Activated CD8-positive, alpha-beta memory T cell treated with anti-CD3 and anti-CD28 coated beads for 24 hours (primary cell): ENCODE measurements at places on chromosomes 1 and 21.
A peak's percentile ranks its signal among the peaks of the same experiment; 100 is the strongest.

- DNase-seq: no peak
These were observed 13.5 kb downstream of the GORAB start for GRCh38 chr1:170545476-170545875.

DNA sequence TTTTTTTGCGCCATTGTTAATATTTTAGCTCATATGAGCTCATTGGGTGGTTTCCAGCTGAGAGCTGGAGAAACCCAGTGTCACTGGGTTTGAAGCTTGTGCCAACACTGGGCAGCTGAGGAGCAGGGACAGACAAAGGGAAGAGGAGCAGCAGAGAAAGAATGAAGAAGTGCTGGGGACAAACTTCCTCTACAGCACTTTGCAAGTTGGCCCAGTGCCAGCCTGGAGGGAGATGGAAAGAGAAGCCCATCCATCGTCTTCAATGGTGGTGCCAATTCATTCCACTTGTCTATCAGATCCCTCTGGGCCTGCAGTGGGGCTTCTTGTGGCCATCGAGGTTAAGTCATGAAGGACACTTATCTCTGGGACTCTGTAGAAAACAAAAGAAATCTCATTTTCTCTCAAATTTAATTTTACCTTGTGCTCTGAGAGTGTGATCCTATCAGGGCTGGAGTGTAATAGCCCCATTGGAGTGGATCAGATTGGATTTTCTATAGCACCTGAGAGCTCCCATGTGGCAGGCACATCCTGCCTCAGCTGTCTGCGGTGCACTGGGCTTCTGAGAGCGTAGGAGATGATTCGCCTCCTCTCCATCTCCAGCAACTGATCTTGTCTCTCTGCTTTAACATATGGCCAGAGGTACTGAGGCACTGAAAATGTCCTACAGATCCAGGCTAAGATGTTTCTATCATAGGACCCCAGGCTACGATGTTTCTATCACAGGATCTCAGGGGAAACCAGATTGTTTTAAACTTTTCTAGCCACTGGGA, 114.7 kb downstream of the TNR start:
- no peak for DNase-seq

- DNase-seq: peak; percentile 89
These were observed 63.2 kb downstream of the CD247 start for GRCh38 chr1:167454894-167455785.

DNA sequence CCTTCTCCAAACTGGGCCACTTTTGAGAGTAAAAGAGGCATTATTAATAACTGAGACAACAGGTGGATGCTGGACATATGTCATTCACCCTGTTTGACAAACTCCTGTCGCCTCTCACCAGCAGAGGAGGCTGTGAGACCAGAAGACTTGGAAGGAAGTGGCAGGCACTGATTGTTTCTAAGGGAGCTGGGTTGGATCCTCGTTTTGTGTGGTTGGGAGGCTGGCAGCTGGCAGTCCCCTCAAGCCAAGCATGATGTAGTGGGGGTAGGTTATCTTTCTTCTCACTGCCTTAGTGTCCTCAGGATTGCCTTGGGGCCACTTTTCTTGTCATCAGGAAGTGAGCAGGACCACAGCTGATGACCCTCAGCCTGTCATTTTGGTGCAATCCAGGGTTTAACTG, 86.5 kb upstream of the KCNJ15 start:
- DNase-seq: no peak

DNA sequence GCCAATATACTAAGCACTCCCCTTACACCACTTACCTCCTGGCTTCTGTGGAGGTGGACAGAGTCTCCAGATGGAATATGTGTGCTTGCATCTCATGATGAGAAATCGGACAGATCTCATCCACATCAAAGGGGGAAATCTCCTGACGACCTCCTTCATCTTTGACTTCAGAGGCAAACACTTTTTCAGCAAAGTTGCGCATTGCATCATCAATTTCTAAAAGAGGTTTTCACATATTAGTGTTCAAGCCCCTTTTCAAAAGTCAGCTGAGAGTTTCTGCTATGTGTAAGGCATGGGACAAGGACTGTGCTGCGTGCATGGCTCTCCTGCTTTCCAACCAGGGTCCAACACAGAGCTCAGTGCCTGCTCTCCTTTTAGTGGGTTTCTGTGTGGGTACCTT, 6.8 kb downstream of the AMPD1 start:
- no peak for DNase-seq

DNA sequence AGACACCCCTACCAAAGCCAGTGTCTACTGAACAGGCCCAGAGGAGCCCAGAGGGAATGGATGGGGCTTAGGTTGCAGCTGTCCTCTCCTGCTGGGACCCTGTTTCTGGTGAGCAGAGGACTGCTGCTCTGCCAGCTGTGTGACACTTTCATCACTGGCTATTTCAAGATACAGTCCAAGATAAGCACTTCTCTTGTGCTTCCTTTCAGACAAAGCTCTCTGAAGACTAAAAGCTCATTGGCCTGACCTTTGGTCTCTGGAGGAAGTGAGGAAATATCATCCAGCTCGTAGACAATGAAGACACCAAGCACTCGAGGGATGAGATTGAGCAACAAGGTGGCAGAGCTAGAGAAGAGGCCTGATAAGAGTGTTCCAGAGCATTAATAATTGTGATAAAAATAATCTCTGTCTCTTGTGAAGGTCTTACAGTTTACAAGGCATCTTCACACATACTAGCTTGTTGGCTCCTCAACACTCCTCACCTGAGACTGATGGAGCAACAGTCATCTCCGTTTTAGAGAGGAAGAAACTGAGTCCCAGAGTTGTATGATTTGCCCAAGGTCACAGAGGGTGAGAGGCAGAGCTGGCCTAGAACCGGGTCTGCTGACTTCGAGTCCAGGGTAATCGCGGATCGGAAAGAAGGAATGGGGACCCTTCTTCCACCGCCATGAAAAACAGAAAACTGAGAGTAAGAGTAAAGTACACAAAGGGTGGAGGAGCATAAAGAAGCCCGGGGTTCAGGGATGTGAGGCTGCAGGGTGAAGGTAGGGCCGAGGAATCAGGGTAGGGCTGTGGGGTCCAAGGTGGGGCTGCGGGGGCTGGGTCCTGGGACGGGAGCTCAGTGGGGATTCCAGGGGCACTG, 666 bp downstream of the PAFAH2 start:
- no peak for DNase-seq

- DNase-seq: no peak
These were observed 87.0 kb upstream of the IRF2BP2 start for GRCh38 chr1:234697015-234697414.

DNA sequence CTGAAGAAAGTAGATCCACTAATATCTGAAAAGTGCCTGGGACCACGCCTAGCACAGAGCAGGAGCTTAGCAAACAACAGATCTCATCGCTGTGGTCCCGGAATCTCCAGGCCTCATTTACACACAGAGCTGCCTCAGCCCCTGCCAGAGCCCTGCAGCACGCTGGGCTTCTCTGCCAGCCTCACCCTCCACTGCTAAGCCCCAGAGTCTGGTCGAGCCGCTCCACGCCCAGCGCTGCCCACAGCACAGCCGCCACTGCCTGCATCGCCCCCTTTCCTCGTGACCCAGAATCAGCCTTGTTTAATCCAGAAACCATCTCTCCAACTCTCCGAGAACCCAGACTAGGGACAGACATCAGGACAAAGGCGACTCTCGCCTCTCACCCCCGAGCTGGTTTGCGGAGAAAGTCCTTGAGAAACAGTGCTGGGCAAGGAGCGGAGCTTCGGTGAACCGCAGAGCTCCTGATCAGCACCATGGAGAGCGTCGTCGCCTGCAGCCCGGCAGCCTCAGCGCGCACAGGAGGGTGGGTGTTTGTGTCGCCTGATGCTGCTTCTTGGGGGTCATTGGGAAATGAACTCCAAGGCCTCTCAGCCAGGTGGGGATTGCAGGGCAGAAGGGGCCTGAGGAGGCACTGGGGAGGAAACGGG, 145.1 kb downstream of the NPHP4 start:
- no peak for DNase-seq

- no peak for DNase-seq
These were observed 712.0 kb upstream of the PRMT6 start for GRCh38 chr1:106344494-106344893.

GRCh38 chr1:171740987-171741871, 636 bp downstream of the VAMP4 start:
- DNase-seq: peak; percentile 66

- no peak for DNase-seq
These were observed 25.6 kb upstream of the CNN3 start for GRCh38 chr1:94952539-94952938.

- peak; percentile 82 for DNase-seq
These were observed 4.2 kb upstream of the IL19 start for GRCh38 chr1:206766251-206766856.

DNA sequence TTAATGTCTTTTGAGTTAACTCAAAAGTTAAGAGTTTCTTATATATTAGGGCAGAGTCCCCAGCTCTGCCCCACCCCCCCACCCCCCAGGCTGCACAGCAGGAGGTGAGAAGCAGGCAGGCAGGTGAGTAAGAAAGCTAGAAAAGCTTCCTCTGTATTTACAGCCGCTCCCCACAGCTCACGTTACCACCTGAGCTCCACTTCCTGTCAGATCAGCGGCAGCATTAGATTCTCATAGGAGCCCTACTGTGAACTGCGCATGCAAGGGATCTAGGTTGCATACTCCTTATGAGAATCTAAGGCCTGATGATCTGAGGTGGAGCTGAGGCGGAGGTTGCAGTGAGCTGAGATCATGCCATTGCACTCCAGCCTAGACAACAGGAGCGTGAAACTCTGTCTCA, 81.9 kb downstream of the SIM2 start:
- DNase-seq: no peak

GRCh38 chr21:34526618-34527290, 14.7 kb upstream of the KCNE1 start:
- DNase-seq: peak; percentile 74

GRCh38 chr1:3466366-3467075, 12.1 kb downstream of the ARHGEF16 start:
- no peak for DNase-seq

- no peak for DNase-seq
These were observed 2.8 kb downstream of the CERS2 start for GRCh38 chr1:150971583-150972416.

DNA sequence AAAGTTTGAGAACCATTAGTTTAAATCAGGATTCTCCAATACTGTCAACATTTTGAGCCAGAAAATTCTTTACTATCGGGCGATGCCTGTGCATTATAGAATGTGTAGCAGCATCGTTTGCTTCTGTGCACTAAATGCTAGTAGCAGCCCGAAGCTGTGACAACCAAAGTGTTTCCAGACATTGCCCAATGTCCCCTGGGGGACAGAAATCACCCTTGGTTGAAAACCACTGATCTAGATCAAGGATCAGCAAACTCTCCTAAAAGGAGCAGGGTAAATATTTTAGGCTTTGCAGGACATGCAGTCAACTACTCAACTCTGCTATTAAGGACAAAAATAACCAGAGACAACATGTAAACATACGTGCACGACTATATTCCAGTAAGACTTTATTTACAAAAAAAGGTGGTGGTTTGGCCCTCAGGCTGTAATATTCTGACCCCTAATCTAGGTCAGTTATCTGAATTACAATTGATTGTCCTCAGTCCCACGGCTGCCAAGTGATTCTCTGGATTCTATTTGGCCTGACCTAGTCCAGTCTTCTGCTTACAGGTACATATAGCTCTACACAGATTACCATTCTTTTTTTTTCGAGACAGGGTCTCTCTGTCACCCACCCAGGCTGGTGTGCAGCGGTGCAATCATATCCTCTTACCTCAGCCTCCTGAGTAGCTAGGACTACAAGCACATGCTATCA, 10.6 kb downstream of the FAF1 start:
- no peak for DNase-seq

GRCh38 chr1:200436436-200436835, 26.6 kb upstream of the ZNF281 start:
- DNase-seq: no peak

DNA sequence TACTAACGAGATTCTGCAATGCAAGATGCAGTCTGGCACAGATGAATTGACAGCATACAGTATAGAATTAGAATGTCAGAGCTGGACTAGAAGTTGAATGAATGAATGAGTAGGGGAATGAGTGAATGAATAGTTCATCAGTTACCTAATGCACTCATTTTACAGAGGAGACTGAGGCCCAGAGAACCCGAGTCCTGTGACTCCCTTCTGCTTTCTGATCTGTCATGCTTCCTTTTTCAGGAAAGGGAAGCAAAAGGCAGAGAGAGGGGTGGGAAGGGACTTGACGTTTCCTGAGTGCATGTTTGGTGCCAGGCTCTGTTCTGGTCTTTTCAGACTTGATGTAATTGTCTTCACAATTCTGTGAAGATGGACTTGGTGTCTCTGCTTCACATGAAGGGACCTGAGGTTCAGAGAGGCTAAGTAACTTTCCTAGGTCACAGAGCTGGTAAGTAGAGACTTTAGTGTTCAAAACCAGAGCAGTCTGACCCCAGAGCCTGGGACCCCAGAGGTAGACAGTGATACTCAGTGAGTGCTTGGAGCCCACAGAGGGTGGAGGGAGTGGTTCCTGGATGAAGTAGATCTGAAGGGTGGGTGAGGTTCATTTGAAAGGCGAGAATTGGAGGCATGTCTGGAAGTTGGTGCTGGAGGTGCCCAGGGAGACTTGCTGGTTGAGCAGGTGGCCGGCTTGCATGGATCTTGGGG, 8.0 kb upstream of the MEX3A start:
- no peak for DNase-seq

DNA sequence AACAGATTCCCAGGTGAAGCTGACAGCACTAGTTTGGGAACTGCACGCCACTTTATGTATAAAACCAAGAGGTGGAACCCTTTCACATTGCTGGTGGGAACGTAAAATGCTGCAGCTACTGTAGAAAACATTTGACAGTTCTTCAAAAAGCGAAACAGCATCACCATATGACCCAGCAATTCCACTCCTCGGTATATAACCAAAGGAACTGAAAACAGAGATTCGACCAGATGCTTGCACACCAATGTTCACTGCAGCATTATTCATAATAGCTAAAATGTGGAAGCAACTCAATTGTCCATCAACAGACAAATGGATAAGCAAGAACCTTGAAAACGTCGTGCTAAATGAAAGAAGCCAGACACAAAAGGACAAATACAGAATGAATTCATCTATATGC, 17.5 kb downstream of the RSPH1 start:
- peak; percentile 24 for DNase-seq

- DNase-seq: no peak
These were observed 53.0 kb upstream of the ARTN start for GRCh38 chr1:43880604-43881003.

DNA sequence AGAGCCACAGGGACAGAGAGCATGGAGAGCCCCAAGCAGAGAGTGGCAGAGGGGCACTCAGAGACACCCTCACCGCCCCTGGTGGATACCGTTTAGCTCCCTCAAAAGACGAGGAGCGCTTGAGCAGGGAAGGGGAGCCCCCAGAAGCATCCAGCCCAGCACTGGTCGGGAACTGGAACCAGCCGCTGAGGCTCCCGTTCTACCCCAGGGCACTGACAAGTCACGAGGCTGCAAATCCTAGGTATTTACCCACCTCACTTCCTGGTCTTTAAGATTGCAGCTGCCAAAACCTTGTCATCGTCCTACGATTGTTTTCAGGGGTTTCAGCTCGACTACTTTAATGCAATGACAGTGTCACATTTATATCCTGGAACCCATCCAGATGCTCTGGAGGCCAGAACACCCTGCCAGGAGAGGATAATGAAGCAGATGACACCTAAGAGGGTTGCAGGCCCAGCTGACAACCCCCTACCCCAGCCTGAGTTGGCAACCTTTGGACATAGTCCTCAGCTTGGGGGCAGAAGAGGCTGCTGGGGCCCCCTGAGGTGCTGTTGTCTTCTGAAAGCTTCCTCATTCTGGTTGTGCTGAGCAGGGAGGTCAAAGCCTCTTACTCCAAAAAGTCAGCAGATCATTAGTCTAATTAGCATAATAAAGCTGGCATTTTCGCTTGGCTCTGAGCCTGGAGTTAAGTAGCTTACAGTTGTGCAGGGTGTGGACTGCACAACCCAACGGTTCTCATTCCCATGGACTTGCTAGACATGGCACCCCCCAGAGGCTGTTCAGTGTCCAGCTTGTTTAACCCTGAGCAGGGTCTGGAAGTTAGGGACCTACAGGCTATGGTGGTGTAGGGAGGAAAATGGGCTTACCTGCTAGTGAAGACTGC, 20.6 kb upstream of the BACE2 start:
- no peak for DNase-seq
